Suprapubic skin (tissue), 4 donors: ENCODE measurements at places on chromosomes 16 and 17.

GRCh38 chr17:33225509-33225908 lies 67.6 kb downstream of the ASIC2 start:
- DNase-seq: no peak

DNA sequence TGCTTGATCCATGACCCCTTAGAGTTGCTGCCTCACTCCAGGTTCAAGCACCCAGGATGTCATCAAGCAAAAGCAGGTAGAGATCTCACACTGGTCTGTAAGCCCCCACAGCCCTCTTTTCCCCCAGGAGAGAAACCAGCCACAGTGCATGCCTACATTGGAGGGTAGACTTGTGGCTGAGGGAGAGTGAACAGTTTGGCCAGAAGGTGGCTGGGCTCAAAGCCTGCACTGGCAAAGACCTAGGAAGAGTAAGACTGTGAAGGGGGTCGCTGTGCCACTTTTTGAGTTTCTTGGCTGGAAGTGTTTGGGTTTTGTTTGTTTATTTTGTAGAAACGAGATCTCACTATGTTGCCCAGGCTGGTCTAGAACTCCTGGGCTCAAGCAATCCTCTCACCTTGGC lies 28.5 kb downstream of the HOXB1 start:
- DNase-seq: no peak

DNA sequence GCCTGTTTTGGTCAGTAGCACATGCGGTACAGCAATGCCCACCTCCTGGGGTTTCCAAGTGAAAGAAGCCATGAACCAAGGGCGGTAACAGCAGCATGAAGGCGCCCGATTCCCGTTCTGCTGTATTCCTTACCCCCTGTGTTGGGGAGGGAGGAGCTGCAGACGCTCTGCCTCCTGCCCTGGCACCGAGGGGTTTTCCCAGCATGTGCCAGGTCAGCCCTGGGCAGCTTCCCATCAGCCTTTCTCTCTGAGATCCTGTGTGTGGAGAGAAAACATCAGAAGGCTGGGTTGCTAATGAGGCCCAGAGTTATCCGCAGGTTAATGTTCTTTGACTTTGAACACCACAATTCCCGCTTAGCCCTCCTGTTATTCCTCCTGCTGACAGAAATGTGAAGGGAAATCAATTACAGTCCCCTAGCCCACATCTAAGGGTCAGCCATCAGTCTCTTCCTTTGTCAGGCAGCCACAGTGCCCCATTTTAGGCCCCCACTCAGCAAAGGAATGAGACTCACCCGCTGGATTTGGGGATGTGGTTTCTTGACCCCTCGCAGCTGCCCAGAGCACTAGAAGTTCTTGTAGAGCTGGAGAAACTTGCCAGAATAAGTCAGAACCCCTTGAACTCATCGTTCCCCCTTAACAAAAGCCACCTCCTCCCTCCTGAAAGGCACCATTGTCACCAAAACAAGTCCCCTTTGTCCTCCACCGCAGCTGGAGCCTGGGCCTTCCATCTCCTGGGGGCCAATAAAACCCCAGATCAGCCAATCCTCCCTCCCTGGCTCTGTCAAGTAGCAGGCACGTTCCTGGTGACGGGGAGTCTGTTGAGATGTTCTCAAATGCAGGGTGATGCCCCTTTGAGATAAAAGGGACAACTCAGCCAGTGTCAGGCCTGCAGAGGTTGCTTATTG lies 168.5 kb downstream of the KATNIP start:
- DNase-seq: no peak

DNA sequence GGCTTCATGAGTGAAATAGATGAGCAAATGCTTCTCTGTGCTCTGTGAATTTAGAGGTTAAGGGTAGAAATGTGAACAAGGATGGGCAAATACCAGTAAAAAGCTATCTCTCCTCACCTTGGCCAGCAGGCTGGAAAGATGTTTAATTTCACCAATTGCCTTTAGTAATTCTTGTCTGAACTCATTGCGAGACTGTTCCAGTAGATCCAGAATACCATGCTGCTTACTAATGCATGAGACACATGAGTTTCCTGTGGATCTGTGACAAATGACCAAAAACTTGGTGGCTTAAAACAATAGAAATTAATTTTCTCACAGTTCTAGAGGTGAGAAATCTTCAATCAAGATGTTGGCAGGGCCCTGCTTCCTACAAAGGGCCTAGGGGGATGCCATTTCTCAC lies 9.3 kb upstream of the ZNF624 start:
- no peak for DNase-seq

DNA sequence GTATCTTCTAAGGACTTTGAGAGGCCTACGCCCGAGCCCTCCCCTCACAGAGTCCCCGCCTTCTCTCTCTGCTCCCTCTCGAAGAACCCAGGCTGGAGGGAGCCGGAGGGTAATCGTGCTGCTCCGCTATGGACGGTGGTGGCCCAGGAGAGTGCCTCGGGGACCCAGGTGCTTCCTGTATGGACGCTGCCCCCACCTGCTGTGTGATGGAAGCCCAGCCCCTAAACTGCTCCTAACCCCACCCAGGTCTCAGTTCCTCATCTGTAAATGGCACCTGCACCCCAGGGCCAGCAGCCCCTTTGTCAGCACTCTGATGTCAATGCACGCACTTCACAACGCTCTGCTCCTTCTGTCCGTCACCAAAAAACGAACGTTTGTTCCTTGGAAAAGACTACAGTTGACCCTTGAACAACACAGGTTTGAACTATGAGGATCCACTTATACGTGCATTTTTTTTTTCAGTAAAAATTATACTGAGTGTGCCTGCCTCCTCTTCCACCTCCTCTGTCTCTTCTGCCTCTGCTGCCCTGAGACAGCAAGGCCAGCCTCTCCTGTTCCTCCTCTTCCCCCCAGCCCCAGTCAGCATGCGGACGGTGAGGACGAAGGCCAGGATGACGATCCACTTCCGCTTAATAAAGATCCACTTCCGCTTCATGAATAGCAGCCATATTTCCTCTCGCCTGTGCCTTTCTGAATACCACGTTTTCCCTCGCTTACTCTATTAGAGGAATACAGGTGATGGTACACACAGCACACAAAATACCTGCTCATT lies 118.3 kb downstream of the BANP start:
- DNase-seq: no peak

- no peak for DNase-seq
Measured at GRCh38 chr17:61335105-61335844, 64.4 kb upstream of the TBX2 start.

DNA sequence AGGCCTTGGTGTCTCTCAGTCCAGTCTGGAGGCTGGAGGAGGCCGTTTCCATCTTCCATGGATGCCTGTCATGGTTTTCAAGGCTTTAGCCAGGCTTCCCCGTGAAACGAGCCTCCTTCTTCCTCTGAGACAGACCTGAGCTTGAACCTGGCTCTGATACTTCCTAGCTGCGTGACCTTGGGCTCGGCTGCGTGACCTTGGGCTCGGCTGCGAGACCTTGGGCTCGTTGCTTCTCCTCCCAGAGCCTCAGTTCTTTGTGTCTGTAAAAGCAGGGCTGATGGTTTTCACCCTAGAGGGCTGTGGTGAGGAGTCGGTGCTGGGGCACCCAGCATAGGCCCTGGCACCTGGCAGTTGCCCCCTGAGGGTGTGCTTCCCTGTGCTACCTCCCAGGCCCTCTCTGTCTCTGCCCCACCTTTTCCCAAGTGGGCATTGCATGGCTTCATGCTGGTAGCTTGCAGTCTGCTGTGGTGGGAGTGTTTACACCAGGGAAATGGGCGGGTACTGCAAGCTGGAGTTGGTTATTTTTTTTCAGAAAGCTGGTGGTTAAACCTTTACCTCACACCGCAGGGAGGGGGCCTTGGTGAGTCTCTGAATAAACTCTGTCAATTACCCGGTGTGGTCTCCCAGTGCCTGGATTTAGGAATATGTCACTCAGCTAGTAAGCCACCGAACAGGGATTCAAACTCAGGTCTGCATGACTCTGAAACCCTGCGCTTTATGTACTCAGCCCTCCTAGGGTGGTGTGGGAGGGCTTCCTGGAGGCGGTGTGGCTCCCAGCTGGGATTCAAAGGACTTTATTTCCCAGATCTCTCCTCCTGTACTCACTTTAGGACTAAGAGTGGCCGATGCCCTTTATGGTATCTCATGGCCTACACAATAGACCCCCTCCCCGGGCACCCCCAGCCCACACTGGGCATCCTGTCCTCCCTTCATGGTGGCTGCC lies 129.0 kb upstream of the CIBAR2 start:
- no peak for DNase-seq

GRCh38 chr16:81310045-81310644 lies 4.6 kb upstream of the GAN start:
- DNase-seq: no peak

- DNase-seq: no peak
Measured at GRCh38 chr16:50501986-50502615, 46.1 kb upstream of the NKD1 start.

GRCh38 chr16:49599281-49599680 lies 225.7 kb downstream of the C16orf78 start:
- no peak for DNase-seq

DNA sequence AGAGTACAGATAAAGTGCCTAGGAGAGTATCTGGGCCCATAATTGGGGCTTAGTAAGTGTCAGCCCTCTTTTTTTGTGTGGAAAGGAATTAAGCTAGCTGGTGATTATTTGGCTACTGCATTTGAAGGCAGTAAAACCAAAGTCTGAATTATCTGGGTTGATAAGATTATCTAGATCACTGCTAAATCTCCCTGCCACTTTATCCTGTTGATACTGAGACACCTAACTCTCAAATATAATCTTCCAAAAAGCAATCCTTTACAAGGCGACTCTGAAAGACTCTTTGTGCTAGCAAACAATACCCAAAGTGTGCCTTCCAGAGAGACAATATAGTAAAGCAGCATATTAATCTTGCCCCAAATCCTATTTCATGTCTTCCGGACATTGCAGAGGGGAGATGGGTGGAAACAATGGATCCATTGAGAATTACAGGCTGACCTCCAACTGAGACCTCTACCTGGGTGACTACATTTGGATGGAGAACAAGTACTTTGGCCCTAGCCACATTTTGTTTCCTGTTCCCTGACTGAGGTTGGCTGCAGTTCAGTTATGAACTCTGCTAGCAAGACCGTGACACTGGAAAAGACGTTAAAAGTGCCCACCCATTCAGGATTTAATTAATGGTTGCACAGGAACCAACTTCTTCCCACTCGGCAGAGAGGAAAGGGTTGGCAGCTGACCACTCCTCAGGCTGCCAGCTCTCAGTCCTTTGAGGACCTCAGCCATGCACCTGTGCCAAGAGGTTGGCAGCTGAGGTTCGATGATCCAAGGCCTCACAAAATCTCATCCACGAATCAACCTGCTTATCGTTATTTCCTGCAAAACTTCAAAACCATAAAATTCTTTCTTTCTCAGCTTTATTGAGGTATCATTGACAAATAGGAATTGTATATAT lies 72.6 kb downstream of the SYCE1L start:
- DNase-seq: no peak

- no peak for DNase-seq
Measured at GRCh38 chr16:82846806-82847205, 220.0 kb downstream of the CDH13 start.

DNA sequence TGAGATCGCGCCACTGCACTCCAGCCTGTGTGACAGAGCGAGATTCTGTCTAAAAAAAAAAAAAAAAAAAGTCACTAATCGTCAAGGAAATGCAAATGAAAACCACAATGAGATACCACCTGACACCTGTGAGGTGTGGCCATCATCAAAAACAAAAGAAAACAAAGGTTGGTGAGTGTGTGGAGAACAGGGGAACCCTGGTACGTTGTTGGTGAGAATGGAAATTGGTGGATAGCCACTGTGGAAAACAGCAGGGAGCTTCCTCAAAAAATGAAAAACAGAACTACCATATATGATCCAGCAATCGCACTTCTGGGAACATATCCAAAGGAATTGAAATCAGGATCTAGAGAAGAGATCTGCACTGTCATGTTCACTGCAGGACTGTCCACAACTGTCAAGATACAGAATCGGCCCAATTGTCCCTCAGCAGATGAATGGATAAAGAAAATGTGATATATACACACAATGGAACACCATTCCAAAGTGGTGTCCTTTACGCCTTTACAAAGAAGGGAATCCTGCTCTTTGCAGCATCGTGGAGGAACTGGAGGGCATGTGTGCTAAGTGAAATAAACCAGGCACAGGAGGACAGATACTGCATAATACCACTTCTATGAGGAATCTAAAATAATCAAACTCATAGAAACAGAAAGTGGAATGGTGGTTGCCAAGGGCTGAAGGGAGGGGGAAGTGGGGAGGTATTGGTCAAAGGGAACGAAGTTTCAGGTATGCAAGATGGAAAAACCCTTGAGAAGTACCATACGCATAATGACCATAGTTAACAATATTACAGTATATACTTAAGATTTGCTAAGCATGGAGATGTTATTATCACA lies 63.5 kb upstream of the PLCG2 start:
- DNase-seq: no peak

DNA sequence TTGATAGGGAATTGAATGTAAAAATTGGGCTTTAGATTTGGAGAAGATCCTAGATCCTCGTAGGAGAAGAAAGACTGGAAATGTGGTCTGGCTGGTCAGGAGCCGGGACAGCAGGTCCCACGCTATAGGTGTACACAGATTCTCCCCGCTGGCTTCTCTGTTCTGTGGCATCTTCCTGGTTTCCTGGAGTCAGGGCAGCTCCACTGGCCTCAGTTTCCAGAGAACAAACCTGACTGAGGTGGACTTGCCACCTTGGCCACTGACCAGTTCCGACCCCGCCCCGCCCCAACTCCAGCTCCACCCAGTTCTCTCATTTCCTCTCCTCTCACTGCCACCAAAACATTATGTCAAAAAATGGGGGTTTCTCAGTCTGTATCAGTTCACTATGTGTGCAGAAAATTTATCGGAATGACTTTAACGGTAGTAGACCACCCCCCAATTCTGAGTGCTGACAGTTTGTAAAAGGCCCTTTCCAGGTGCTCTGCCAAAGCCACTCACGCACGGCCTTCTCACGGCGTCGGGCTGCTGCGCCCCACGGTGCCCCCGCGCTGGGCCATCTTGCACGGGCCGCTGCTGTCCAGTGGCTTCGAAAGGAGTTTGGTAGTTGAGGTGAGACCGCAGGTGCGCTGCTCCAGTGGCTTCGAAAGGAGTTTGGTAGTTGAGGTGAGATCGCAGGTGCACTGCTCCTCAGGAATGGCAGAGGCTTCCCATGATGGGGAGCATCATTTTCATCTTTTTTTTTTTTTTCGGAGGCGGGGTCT lies 161.4 kb upstream of the CHMP6 start:
- no peak for DNase-seq

DNA sequence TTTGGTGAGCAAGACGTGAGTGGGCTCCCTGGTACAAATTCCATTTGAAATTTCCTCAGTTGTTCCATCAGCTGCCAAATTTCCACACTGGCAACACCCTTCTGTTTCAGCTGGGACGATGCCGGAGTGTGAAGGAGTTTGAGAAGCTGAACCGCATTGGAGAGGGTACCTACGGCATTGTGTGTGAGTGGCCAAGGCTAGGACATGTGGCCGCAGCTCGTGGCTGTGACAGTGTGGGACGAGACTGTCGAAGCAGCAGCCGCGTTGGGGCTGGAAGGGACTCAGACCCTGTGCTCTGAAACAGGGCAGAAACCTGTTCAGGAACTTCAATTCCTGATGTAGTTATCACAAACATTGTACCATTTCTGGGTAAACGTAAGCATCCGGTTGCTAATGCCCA lies 2.7 kb downstream of the CDK10 start:
- DNase-seq: no peak
